GM04504 (cell line): ENCODE measurements at places on chromosomes 2 and 18.
A peak's percentile ranks its signal among the peaks of the same experiment; 100 is the strongest.

DNA sequence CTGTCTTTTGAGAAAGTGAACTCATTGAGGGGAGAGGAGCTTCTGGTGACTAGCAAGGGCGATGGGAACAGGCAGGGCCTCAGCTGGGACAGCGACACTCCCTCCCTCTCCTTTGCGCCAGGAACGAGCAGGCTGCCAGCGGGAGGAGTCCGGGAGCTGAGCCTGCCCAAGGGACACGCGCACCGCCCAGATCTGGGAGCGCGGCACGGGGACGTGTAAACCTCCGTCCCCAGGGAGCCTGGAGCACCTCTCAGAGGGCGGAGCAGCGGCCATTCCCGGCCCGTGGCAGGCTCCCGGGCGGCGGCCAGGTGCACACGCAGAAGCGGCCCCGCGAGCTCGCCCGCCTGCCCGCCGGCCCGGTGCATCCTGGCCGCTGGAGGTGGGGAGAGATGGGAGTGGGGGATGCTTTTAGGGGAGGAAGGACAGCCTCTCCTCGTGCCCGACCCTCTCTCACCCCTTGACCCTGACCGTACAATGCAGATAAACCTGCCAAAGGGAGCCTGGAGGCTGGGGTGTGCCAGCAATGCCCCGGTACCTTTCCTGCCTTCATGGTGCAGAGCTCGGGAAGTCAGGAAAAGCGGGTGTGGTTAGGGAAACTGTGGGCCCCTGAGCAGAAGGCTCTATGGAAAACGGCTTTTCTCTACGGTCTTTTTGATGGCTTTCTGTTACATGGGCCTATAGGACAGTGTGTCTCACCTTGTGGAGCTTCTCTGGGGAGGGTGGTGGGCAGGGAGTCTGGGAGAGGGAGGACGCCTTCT, 2.2 kb downstream of the AQP4 start:
- DNase-seq: no peak

GRCh38 chr2:227177592-227178336, 13.3 kb downstream of the COL4A3 start:
- DNase-seq: no peak

DNA sequence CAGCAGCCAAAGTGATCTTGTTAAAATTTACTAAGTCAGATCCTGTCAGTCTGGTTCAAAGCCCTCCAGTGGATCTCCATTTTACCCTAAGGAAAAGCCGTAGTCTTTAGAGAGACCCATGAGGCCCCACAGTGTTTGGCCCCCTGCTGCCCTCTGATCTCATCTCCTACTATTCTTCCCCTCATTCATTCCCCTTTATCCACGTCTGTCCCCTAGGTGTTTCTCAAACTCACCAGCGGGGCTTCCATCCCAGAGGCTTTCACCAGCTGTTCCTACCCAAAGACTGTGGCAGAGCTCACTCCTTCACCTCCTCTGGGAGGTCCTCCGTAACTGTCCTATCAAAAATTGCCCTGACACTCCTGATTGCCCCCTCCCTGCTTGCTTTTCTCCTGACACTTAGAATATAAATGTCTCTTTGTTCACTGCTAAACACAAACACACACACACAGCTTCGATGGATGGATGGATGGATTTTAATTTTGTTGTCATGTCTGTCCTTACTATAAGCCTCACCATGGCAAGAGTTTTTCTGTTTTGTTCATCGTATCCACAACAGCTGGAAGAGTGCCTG, 26.1 kb downstream of the LIMS1 start:
- no peak for DNase-seq

DNA sequence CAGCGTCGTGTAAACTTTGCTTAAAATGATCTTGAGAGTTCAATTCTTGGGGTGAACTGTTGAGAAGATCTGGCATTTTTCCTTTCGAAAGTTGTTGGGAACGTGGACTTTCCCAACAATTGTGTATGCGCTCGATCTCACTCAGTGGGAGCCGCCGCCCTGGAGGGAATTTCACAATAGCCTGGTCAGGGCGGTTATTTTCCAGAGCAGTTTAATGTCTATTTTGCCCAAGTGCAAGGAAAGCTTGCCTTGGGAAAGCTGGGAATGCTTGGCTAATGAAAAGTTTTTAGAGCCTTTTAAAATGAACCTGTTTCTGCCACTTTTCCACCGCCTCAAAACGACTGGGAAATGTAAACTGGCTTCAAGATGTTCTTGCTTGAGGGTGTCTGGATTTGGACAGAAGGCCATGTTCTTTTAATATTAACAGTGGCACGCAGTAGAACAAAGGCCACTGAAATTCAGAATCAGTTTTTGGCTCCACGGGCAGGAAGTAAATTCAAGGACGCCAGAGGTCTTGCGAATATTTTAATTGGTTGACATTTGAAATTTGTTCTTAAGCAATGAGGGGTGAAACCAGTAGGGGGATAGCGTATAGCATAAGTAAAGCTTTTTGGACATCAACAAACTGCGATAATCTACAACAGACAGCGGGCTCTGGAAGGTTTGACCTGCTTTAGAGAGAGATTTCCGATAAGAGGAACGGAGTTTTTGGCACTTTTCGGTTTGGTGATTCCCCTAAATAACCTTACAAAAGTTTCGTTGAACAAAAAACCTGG, 1.2 kb downstream of the CFLAR start:
- DNase-seq: peak; percentile 70

GRCh38 chr2:234747833-234748559, 203.8 kb upstream of the SH3BP4 start:
- DNase-seq: no peak

DNA sequence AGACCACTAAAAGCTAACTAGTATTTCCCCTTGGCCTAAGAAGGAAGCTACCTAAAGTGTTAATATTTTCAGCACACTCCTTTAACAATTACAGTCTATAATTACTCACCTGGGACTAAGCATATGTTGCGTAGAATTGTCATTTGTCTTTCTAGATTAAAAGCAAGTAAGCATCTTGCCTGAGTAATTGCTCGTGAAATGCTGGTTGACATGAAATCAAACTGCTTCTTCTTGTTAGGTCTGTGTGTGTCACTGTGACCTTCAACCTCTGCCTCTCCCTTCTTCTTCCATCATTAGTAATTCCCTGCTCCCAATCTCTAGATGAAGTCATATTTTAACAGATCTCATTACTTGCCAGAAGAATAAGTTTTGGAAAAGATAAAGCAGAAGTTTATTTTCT, 212.2 kb downstream of the XIRP2 start:
- DNase-seq: no peak

DNA sequence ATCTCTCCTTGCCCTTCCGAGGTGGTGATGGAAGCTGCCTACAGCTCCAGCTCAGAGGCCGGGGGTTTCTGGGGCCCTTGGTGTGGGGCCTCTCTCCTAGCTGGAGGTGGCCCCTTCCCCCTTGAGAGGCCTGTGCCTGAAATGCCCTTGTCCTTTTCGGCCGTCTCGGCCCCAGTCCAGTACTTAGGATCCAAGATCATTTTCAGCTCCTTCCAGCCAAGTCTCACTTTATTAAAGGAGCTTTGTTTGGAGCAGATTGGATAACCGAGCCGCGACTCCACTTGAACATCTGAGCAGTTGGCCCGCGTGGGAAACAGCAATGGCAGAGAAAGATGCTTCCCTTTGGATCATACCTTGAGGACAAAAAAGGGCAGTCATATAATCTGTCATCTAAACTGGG, 125.0 kb downstream of the NEDD4L start:
- no peak for DNase-seq

- no peak for DNase-seq
Observed at GRCh38 chr2:38156436-38156835, 80.5 kb upstream of the CYP1B1 start.

DNA sequence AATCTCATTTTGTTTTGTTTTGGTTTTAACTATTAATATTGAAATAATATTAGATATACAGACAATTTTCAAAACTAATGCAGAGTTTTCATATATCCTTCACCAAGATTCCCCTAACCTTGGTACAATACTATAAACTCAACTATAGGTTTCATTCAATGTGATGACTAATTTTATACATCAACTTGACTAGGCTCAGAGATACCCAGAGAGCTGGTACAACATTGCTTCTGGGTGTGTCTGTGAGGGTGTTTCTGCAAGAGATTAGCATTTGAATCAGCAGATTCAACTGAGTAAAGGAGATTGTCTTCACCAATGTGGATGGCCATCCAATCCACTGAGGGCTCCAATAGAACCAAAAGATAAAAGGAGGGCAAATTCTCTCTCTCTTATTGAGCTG, 221.3 kb upstream of the CRIM1 start:
- no peak for DNase-seq

- DNase-seq: no peak
Observed at GRCh38 chr2:95063086-95063958, 37.8 kb downstream of the MAL start.
